ENCODE measurements at places on chromosomes 11 and 22.

GRCh38 chr11:134228625-134229024, 4.2 kb downstream of the VPS26B start:
- no peak for DNase-seq

DNA sequence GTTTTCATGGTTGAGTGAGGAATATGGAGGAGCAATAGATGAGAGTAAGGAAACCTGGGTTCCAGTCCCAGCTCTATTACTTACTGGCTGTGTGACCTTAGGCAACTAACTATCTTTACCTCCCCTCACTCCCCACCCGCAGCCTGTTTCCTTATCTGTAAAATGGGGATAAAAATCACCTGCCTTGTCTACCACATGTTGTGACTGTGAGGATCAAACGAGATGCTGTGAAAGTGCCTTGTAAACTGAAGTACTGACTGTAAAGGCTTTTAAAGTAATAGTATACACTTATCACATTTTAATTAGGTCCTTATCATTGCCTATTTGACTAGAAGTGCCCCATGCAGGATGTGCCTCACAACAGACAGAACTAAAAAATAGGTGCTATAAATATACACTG, 18.9 kb upstream of the PPP2R1B start:
- DNase-seq, result no peak

GRCh38 chr22:20102203-20102780, 13.6 kb upstream of the RANBP1 start:
- no peak for DNase-seq

DNA sequence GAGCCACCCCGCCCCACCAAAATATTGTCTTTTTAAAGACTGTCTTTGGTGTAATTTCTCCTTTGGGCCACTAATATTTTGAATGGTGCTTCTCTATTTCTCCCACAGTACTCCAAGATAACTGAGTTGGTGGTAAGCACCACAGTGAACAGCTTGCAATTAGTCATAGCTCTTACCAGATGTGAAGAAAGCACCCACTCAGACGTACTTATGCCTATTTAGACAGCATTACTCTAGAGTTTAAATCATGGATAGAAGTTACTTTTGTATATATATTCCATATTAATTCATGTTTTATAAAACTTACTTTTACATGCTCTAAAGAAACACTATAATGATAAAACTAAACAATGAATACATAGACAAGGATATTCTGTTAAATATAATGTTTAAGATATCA, 12.7 kb downstream of the ANO3 start:
- DNase-seq, result no peak

- no peak for DNase-seq
These were observed 922 bp upstream of the CSNK1E start for GRCh38 chr22:38317995-38318715.

DNA sequence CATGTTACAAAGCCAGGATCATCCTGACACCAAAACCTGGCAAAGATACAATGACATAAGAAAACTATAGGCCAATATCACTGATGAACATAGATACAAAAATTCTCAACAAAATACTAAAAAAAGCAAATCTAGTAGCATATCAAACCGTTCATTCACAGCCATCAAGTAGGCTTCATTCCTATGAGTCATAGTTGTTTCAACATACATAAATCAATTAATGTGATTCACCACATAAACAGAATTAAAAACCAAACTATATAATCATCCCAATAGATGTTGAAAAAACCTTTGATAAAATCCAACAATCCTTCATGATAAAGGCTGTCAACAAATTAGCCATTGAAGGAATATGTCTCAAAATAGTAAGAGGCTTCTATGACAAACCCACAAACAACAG, 1007.2 kb upstream of the RAG2 start:
- no peak for DNase-seq

DNA sequence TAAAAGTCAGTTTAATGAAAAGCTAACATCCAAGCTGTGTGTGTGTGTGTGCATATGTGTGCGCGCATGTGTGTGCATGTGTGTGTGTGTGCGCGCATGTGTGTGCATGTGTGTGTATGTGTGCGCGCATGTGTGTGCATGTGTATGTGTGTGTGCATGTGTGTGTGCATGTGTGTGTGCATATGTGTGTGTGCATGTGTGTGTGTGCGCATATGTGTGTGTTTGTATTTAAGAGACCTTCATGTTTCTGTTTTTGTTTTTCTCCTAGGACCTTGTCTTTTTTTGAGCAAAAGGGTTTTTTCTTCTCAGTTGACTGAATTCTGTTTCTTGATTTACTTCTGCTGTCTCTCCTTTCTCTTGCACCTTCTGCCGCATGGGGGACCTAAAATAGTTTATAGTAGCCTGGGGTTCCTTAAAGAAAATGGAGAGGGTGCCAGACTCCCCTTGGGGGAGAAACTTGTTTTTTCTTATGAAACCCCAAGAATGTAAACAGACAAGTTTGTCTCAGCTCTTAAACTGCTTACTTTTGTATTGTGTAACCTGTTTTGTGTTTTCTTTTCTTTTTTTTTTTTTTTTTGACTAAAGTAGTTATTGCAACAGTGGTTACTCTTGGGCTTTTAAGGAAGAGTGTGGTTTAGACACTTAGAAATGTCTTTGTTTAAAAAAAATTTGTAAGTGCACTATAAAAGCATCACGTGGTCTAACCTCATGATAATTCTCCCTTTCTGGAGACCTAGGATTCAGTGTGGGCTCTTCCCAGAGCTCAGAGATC, 53.0 kb downstream of the OSBPL5 start:
- no peak for DNase-seq

- no peak for DNase-seq
These were observed 1.2 kb downstream of the GRK2 start for GRCh38 chr11:67267188-67268080.

DNA sequence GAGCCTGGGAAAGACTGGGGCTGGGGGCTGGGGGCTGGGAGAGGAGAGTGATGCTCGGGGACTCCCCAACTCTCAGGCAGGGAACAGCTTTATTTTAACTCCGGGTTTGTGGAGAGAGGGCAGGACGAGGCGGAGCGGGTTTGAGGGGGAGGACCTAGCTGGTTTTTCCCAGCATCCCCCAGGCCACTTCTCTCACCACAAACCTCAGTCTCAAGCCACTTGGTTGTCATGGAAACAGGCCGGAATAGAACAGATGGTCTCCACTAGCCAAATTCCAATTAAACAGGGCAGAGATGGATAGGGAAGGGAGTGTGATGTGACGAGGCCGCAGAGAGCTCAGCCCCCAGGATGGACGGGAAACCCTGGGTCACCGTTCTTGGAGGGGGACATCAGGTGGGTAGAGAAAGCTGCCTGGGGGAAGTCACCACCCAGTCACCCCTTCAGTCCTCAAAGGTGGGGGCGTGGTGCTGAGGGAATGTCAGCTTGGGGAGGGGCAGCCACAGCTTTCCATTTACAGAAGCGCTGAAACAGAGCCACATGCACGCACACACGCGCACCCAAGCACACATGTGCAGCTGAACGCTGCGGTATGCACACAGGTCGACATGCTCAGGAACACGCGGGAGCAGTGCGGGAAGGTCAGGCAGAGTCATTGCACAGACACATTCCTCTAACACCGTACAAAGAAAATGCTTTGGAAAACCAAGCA, 19.2 kb downstream of the NECTIN1 start:
- peak; percentile 90 for DNase-seq

GRCh38 chr11:45092404-45092785, 54.0 kb upstream of the PRDM11 start:
- DNase-seq, result no peak

GRCh38 chr11:132257871-132258270, 887.5 kb downstream of the NTM start:
- DNase-seq, result no peak

DNA sequence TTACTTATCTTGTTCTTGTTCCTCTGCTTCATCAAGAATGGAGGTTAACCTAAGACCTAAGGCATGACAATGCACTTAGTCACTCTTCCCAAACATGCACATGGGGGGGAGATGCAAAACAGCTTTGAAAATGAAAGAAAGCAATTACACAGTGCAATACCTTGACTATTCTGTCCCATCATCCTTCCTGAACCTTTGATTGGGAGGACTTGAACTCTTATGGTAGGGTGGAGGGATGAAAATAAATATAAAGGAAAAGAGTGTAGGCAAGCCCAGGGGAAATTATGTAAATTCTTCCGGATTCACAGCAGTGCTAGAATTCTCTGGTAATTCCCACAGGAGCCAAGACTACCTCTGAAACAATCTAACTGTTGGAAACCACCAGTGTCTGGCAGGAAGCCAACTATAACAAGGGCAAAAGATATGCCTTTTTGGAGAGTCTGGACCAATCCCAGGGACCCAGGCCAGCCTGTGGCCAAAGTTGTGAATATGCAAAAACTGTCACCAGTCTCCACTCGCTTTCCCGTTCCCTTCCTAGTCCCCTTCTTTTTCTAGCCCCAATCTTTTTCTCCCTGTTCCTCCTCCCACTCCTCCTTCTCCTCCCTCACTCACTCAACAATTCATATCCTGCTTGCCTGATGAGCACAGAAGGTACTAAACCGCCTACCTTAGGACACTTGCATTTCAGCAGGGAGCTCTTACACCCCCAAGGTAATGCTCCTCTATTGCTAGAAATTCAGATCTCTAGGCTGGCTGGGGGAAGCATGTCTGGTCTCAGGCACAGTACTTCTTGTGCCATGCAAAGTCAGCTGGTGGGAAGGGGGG, 2.5 kb upstream of the RCN1 start:
- DNase-seq, result peak; percentile 25

GRCh38 chr22:27075028-27075678, 417.8 kb downstream of the MIAT start:
- DNase-seq, result no peak

- DNase-seq, result no peak
These were observed 16.2 kb downstream of the ARHGEF12 start for GRCh38 chr11:120352405-120352804.

DNA sequence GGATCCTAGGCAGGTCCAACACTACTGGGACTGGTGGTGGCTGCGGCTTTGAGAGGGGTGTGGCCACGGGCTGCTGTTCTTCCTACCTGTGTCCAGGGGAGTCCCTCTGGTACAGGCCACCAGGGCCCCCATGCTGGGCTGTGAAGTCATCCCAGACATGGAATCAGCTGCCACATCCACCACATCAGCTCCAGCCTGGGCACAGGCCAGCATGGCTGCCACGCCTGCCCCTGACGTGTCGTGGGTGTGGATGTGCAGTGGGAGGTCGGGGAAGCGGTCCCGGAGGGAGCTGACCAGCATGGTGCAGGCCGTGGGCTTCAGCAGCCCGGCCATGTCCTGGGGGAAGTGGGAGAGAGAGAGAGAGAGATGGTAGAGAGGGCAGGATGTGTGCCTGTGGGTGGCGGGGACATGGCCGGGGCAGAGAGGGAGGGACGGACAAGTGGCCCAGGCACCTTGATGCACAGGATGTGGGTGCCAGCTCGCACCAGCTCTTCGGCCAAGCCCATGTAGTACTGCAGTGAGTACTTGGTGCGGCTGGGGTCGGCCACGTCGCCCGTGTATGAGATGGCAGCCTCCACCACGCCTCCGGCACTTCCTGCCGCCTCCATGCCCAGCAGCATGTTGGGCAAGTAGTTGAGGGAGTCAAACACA, 6.2 kb upstream of the LRFN4 start:
- no peak for DNase-seq

DNA sequence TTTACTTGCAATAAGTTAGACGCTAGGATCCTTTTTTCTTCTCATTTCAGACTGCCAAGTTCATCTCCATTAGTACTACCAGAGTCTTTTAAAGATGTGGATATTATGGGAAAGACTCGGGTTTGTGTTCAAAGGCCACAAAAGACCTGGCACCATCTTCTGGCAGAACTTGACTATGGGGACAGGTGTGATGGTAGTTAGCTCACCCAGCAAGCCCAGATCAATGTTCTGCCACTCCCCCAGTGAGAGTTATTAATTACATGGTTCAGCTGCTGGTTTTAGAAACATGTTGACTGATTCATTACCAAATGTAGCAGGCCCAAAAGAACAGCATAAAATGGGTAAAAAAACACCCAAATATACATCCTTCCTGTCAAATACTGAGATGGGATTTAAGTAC, 333.5 kb upstream of the PITPNB start:
- DNase-seq, result no peak

DNA sequence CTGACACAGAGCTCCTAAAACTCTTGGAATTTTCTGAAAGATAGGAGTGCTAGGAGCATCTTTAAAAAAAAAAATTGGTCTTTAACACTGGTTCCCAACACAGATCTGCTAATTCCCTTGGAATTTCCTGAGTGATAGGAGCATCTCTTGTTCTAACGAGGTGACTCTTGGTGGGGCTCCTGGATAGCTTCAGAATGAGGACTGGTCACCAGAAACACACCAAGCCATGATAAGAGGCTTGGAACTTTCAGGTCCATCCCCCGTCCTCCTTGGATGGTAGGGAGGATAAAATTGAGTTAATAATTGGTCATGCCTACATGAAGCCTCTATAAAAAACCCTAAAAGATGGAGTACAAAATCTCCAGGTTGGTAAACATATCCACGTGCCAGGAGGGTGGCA, 64.5 kb upstream of the LDLRAD3 start:
- no peak for DNase-seq

DNA sequence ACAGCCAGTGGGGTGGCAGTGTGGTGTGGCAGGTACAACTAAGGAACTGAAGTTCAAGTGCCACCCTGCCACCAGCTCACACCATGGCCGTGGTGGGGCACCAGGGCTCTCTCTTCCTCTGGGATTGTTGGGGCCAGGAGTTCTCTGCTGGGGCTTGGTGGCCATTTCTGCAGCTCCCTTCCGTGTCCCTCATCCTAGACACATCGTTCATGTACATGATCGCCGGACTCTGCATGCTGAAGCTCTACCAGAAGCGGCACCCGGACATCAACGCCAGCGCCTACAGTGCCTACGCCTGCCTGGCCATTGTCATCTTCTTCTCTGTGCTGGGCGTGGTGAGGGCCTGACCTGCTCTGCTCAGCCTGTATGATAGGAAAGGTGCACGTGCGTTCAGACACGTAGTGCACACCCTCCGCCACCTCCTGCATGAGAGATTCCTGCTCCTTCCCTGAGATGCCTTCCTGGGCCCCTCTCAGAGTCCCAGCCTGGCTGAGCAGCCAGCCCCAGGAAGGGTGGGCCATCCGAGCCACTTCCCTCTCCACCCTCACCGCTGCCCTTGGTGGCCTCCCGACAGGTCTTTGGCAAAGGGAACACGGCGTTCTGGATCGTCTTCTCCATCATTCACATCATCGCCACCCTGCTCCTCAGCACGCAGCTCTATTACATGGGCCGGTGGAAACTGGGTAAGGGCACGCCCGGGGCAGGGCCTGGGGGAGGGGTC, 7.3 kb upstream of the TAGLN start:
- no peak for DNase-seq

- no peak for DNase-seq
These were observed 56.3 kb upstream of the PDE3B start for GRCh38 chr11:14587258-14587657.

DNA sequence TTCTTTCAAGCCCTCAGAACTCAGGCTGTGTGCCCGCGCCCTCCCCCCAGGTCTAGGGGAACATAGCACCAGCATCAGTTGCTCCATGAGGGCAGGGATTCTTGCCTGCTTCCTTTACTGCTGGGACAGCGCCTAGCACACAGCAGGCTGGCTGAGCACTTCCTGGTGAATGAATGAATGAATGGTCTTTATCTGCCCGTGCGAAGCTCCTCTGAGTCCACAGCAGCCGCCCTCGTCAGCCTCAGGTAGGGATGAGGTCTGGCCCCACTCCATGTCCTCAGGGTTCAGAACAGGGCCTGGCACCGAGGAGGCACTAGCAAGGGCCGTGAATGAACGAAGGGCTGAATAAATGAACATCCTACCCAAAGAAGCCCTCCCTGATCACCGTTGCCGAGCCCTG, 27.3 kb downstream of the ARRB1 start:
- DNase-seq, result no peak

GRCh38 chr11:119483341-119483880, 60.4 kb upstream of the THY1 start:
- no peak for DNase-seq

GRCh38 chr11:105834461-105834860, 187.6 kb downstream of the MSANTD4 start:
- DNase-seq, result no peak

- DNase-seq, result no peak
These were observed 210.1 kb downstream of the NTM start for GRCh38 chr11:131580476-131580875.
